ENCODE measurements at places on chromosomes 4 and X.

DNA sequence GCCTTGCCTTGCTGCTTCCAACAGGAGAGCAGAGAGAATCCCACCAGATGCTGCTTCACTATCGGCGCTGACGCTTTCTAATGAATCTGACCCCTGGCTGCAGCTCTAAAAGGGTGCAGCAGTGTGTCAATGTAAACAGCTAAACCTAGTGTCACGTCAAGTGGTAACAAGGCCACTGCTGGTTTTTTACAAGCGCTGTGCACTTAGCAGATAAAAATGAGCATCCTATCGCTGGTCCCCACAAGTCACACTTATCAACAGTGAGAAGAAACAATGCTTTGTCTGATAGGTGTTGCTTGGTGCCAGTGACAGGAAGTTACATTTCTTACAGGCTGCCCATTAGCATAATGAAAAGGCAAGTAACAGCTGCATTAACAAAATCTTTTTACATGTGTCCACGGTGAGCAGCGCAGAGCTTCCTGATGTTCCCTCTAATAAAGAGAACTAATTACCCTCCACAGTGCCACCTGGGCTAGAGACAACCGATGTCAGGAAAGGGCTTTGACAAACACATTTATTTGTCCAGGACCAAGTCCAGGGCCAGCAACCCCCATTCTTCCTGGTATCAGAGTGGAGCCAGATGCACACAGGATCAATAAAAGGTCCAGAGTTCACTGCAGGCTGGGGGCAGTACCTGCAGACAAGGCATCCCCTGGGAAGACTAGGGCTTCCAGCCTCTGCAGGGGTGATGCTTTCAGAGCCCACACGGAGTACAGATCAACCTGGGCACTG lies 176.0 kb downstream of the MGST2 start:
- no peak for DNase-seq

GRCh38 chrX:2572740-2573139 lies 72.0 kb upstream of the DHRSX start:
- DNase-seq = no peak

GRCh38 chrX:40096395-40097091 lies 1.2 kb downstream of the BCOR start:
- DNase-seq = peak; percentile 36

DNA sequence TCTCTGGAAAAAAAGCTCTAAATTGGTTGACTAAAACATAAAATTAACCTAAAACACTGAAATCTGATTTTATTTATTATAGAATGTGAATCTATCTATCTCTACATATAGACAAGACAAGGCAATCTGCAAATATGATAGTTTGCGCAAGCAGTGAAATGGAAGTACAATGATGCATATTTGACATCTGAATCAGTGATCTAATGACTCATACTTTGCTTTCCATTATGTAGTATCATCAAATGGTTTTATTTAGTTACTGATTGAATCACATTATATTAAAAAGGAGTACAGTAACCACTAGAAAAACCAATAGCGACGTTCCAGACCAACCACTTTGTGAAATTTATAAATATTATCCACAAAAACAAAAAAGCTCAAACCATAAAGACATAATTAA lies 1969.3 kb downstream of the PCDH7 start:
- no peak for DNase-seq

GRCh38 chr4:148151806-148152205 lies 290.4 kb downstream of the NR3C2 start:
- DNase-seq = no peak

- DNase-seq = no peak
Measured at GRCh38 chrX:130981836-130982235, 76.3 kb upstream of the ARHGAP36 start.

All from hippocampal formation (tissue), 2 donors.